ENCODE measurements at places on chromosomes 2 and 18.

DNA sequence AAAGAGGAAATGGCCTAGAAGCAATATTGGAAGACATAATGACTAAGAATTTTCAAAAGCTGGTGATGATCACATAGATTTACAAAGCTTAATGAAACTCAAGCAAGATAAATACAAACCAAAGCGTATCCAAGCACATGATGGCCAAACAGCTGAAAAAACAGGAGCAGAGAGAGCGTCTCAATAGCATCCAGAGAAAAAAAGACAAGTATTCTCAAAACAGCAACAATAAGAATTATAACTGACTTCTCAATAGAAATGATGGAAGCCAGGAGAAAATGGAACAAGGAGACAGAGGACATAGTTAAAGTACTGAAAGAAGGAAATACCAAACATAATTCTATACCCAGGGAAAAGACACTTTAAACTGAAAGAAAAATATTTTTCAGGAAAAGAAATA is 437.2 kb upstream of the TNP1 start:
- DNase-seq = no peak

DNA sequence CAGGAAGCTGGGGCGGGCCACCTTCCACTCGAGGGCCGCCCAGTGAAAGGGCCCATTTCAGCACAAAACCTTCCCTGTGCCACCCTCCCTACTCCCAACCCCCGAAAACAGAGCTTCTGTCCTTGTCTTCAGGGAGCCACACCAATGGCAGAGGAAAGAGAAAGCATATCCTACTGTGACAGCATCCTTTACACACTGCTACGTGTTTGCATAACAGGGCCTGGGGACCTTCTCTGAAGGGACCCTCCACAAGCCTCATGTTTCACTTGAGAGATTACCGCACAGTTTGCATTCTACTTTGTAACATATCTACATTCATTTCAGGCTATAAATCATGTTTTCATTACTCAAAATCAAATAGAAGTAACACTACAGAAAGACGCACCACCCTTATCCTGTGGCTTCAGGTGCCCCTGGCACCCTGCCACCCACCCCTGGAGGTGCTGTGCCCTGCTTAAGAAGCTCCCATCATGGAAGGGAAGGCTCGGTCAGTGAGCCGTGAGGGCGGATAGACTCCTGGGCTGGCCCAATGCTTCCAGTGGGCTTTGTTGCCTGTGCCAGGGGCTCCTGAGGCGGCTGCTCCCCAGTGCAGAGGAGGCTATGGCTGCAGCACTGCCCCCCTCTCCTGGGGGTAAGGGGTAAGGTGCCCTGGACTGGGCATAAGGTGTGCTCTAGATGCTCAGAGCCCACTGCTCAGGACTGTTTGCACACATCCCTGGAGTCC is 52.0 kb downstream of the EIPR1 start:
- no peak for DNase-seq

GRCh38 chr2:97708608-97709007 is 4.8 kb upstream of the ZAP70 start:
- DNase-seq = no peak

- DNase-seq = no peak
These were observed 163.6 kb downstream of the NAPG start for GRCh38 chr18:10689236-10690034.

GRCh38 chr2:228629251-228629650 is 447.8 kb upstream of the SPHKAP start:
- no peak for DNase-seq

DNA sequence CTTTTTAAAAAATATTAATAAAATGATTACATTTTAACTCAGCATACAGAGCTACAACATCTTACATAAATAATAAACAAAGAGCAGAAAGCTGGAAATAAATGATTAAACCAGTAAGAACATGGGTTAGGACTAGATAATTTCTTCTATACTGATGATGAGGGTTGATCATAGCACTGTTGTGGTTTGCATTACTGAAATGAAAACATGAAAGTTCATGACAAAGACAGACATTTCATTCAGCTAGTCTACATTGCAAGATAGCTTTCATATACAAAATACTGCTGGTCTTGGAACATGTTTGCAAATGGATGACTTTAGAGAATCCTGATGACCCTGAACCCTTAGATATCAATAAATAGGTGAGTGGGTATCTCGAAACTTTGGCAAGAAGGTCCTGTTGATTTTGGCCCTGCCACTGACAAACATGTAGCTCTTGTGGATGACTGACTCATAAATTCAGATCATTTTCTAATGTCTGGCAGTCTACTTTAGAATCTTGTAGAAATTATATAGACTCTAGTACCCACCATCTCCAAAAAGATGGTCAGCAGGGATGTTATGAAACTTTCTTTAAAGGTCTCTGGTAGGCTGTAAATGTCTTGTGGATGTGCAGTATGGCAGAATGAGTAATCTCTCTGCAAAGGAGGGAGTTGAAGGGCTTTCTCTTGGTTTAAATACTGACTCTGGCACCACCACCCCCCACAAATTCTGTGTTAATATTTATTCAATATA is 15.5 kb upstream of the CDC42EP3 start:
- DNase-seq = no peak

DNA sequence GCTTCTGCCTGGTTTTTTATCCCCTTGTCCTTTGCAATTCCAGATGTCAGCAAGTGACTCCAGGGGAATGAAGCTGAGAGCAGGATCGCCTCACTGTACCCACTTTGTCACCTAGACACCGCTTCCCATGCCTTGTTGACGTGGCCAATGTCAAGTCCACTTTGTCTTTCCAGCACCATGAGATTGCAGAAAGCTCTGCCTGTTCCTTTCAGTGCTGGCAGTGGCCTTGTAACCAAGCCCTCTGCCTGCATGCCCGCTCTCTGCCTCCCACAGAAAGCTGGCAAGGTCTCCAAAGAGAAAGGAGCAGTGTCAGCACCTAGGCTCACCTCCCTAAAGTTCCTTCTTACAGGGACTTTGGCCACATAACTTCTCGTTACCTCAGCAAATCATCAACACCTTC is 282.2 kb upstream of the ST6GAL2 start:
- no peak for DNase-seq

- no peak for DNase-seq
These were observed 1.3 kb upstream of the STAT1 start for GRCh38 chr2:191015239-191015638.

DNA sequence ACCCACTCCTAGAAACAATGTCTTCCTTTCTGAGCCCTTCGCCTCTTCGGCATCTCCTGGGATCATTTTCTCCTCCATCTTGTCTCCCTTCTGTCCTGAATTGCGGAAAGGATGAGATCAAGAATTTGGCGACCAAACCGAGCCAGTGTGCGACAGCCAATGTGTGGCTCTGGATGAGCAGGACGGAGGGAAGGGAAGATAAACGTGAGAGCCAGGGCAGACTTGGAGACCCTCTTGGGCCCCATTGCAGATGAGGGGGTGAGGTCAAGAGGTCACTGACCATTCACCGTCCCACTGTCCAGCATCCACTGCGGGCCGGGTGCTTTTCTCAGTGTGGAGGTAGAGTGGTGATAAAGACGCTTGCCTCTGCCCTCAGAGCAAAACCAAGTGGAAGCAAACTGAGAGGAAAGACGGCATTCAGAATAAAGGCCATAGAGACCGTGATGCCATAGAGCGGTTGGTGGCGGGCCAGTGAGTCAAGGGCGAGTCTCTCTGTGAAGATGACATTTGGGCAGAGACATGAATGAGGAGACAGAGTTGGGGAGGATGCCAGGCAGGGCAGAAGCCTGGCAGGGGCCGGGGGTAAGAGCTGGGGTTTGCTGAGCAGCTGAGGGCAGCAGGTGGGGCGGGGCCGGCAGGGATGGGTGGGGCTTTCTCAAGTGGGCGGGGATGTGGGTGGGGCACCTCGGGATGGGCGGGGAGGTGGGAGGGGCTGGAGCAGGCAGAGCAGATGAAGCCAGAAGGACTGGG is 55.6 kb downstream of the ACAA2 start:
- no peak for DNase-seq

GRCh38 chr2:238108423-238109183 is 8.5 kb downstream of the ESPNL start:
- DNase-seq = no peak

DNA sequence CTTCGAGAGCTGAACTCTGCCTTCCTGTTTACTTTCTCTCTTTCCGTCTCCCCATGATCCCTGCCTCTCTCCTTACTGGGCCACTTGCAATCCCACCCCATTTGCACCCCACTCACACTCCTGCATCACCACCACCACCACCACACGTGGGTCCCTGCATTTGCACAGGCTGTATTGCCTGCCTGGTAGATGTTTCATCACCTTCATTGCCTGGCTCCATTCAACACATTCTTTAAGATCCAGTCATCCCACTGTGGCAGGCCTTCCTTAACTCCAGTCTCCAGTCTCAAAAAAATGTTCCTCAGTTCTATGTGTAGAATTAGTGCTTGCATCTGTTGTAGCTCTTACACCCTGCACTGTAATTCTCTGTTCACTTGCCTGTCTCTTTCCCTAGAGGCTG is 13.9 kb downstream of the NOSTRIN start:
- no peak for DNase-seq

DNA sequence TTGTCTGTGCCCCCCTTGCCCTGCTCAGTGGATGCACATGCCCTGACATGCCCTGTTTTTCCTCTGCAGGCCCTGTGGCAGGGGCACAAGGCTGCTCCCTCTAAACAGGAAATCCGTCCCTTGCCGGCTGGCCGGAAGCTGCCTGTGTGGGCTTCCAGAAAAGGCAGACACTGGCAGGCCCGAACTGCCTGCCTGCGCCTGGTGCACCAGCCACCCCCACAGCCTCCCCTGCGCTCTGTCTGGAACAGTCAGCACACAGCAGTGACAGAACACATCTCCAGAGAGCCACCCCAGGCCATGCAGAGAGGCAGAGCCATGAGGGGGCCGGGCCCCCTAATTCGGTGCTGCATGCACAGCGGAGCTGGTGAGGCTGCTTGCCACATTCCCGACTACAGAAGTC is 33.5 kb downstream of the LOXHD1 start:
- DNase-seq = no peak

DNA sequence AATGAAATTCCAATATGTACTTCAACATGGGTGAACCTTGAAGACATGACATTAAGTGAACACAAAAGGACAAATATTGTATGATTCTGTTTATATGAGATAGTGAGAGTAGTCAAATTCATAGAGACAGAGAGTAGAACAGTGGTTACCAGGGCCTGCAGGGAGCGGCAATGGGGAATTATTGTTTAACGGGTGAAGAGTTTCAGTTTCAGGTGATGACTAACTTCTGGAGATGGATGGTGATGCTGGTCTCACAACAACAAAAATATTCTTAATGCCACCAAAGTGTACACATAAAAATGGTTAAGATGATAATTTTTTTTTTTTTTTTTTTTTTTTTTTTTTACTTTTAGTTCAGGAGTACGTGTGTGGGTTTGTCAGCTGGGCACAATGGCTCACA is 109.4 kb upstream of the TMEM200C start:
- DNase-seq = no peak
